ENCODE measurements at places on chromosomes 16 and 17. TPM values are rescaled to one million over a fixed set of nuclear protein-coding genes. Genes with fewer than 3 reads are reported as not detected.

SPIRE2 gene
- total RNA-seq = 1.4 TPM

NPIPA7 gene
- 1.2 TPM for total RNA-seq

GPR139 gene
- not detected for total RNA-seq

COL1A1 gene
- 2,683 TPM for total RNA-seq
